Cerebellar nuclear complex (tissue), 1 donor: ENCODE measurements at places on chromosomes 13 and 19.

- no peak for DNase-seq
Observed at GRCh38 chr19:33201886-33202545, 7.9 kb downstream of the LRP3 start.

DNA sequence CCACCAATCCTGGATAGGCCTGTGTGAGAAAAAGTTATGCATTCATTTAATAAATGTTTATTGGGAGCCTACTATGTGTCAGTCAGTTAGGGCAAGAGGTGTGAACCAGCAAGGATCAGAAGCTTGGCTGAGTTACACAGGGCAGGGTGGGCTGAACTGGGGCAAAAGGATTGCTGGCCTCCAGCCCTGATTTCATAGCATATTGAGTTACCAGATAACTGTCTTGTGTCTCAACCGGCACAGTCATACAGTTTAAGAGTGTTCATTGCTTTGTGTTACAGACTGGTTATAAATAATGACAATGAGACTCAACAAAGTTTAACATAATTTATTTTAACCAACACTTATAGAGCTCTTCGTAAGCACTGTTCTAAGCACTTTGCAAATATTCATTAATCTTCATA lies 253.8 kb downstream of the DLEU7 start:
- no peak for DNase-seq

GRCh38 chr19:45455707-45456499 lies 11.9 kb upstream of the FOSB start:
- DNase-seq: no peak

DNA sequence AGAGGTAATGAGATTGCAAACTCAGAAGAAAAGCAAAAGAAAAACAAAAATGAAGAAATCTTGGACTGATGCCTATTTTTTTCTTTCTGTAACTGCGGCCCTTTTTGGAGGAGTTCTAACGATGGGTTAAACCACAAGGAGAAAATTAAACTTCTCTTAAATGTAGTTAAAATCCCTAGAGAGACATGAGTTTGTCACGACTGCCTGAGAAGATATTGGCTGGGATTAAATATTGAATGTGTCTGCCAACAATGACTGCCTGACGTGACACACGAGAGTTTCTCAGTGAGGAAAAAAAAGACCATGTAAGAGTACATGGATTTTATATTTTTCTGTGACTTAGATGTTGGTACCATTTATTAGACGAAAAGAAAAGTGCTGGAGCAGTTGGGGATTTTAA lies 1013.4 kb downstream of the PCDH9 start:
- no peak for DNase-seq

DNA sequence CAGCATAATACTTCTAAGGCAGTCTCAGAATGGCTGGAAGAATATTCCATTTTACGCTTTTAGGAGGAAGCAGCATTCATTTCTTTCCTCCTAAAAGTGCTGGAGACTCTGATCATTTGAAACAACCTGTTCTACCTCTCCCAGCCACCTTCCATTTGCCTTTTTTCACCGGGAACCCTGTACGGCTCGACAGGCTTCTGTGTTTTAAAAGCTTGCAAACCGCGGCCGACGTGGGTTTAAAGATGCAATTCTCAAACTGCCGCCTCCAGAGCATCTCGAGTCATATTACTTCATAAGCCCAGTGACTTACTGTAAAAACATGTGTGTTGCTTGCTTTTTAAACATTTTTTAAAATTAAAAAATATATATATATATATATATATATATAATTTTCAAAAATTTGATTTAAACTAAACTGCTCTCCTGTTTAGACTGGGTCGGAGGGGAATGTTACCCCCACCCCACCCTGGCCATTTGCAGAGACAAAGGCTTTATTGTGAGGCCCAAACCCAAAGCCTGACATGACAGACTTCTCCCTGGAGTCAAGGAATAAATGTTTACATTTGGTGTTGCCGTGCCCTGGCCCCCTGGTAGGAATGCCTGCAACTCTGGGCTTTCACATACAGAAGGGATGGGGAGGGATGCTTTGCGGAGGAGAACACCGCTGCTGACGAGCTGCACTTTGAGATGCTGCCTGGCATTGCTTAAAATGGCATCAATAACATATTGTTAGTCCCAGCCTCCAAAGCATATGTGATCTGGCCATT lies 30.4 kb downstream of the ZNF536 start:
- no peak for DNase-seq

- peak; percentile 54 for DNase-seq
Observed at GRCh38 chr19:3557461-3558248, at the start of gene MFSD12. Gene MFSD12 (minus strand): TSS chr19:3557586. CDS start chr19:3557403, 183 bp downstream.

- DNase-seq: no peak
Observed at GRCh38 chr13:46373623-46374022, 13.4 kb downstream of the RUBCNL start.

DNA sequence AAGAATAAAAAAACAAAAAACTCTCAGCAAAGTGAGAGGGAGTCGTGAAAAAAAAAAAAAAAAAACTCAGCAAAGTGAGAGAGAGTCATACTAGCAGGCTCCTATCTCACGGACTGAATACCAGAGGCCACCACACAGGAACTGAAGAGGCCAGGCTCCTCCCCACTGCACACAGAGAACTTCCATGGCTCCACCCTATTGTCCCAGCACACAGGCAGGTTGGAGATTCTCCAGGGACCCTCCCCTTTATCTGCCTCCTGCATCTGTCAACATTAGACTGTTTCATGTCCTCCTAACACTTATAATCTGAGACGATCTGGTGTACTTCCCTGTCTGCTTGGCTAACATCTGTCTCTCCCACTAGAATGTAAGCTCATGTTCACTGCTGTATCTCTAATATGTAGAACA lies 37.0 kb upstream of the FARP1 start:
- no peak for DNase-seq

DNA sequence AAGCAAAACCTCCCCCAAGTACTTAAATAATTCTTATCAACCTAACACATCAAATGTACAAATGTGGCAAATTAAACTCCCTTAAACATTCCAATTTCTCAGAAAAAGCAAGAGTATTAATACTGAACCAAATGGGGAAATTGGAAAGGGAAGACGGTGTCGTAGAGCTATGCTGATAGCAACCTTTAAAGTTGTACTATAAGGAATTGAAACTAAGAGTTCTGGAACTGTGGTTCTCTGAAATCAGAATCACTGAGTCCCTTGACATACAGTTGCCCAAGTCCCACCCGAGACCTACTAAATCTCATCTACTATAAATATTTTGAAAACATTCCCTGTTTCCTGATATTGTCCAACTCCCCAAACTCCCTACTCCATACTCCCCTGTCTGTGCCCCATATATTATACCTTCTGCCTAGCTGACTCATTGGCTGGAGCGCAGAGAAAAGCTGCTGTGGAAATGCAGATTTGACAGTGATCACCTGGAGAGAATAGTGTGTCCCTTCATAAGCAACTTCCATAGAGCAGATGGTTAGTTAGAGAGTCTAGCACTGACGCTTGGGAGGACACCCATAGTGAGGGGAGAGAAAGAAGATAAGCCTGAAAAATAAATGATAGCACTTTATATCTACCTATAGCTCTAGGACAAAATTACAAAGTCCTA lies 51.4 kb upstream of the ITM2B start:
- DNase-seq: peak; percentile 13

- no peak for DNase-seq
Observed at GRCh38 chr13:82129281-82129680, 1753.0 kb downstream of the SLITRK1 start.

- DNase-seq: no peak
Observed at GRCh38 chr13:30107521-30108136, 199.7 kb downstream of the KATNAL1 start.
